ENCODE measurements at places on chromosomes 5 and 9.

GRCh38 chr5:421901-422300 is 21.1 kb upstream of the EXOC3 start:
- no peak for DNase-seq

GRCh38 chr5:174829511-174829864 is 105.1 kb downstream of the MSX2 start:
- DNase-seq, result no peak

DNA sequence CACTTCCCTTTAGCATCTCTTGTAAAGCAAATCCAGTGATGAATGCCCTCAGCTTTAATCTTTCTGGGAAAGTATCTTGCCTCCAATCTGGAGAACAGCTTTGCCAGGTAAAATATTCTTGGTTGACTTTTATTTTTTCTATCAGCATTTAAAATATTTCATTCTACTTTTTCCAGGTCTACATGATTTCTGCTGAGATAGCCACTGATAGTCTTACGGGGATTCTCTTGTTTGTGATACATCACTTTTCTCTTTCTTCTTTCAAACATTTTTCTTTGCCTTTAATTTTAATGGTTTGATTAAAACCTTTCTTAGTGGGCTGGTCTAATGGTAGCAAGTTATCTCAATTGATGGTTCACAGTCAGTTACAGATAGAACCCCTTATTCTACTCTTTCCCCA is 33.9 kb upstream of the FAM120A start:
- no peak for DNase-seq

DNA sequence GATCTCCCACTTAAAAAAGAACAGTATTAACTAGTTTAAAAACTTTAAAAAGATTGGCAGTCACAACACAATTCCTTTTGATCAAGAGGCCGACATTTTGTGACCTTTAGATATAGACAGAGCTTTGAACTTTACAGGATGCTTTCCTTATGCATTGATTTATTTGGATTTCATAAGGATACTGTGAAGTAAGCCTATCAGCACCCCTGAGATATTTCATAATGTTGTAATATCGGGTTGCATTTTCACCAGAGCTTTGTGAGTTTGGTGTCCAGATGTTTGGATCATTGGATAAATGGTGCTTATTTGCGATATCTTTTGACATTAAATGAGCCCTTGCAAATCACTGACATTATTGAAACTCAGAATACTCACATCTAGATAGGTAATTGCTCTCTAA is 7.7 kb downstream of the PALM2AKAP2 start:
- DNase-seq, result no peak
